ENCODE measurements at places on chromosomes 1 and 21. TPM values are rescaled to one million over a fixed set of nuclear protein-coding genes. Genes with fewer than 3 reads are reported as not detected.
A peak's percentile ranks its signal among the peaks of the same experiment; 100 is the strongest.

DNA sequence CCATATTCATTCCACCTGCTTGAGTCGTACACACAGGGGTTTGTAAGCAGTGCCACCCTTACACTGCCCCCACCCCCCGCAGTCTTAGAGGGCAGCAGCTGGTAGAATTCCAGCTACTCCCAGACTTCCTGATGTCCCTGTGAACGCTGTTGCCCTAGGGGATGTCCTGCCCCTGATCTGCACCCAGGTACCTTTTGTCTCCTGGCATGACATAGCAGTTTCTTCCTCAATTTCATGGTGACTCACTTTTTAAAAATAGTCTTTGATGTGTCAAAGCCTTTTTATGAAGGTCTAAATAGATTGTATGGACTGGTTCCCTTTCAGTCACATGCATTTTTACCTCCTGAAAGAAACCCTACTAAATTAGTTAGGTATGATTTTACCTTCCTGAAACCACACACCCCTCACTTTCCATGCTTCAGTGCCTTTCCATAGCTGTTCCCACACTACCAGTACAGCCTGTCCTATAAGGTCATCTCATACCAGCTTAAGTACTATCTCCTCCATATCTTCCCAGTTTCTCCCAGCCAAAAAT, 76.4 kb downstream of the ST3GAL3 start:
- no peak for DNase-seq

GRCh38 chr21:32790626-32791025, 19.1 kb upstream of the PAXBP1 start:
- DNase-seq: no peak

DNA sequence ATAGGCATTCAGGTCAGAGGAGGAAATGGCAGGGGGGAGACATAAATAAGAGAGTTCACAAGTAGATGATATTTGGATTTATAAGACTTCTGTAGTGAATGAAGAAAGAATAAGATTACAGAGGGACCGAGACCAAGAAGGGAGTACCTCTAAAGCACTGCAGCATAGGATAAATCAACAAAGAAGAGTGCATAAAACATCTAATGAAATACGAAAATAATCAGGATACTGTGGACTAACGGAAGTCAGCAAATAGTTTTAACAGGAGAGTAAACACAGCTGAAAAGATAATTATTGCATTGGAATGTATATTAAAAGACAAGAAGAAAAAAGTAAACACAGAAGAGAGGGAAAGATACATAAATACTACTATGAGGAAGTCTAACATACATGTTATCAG, 921.9 kb upstream of the PRMT6 start:
- no peak for DNase-seq

The SPATA17 gene
- total RNA-seq: not detected

The CCDC17 gene
- total RNA-seq: 2.6 TPM

DNA sequence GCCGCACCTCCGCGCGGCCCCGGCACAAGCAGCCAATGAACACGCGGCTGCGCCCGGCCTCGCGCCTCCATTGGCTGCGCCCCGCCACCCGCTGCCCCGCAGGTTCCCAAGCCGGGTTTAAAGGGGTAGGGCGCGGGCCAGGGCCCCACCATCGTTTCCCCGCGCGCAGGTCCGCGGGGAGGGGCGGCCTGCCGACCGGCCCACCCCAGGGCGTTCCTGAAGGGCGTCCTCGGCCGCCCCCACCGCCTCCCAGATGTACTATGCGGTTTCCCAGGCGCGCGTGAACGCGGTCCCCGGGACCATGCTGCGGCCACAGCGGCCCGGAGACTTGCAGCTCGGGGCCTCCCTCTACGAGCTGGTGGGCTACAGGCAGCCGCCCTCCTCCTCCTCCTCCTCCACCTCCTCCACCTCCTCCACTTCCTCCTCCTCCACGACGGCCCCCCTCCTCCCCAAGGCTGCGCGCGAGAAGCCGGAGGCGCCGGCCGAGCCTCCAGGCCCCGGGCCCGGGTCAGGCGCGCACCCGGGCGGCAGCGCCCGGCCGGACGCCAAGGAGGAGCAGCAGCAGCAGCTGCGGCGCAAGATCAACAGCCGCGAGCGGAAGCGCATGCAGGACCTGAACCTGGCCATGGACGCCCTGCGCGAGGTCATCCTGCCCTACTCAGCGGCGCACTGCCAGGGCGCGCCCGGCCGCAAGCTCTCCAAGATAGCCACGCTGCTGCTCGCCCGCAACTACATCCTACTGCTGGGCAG, at the start of gene OLIG1:
Gene OLIG1, plus strand, starts transcription at position 148 of the 750 bp plus-strand sequence. Its CDS starts 106 bp downstream, at position 254.
- no peak for DNase-seq

DNA sequence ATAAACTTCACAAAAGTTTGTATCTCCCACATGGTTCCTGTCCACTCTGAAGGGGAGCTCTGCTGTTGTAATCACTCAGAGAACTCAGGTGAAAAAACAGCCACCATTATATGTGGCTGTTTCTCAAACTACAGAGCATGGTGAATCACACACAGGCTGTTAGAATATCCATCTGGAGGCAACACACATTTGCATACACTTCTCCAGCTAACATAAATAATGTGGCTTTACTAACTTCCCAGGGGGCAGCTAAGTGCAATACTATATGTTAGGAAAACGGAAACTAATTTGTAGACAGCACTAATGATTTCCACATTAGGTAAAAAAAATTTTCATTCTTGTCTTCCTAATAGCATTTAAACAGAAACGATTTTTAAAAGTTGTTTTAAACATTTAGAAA, 49.3 kb downstream of the PTGFR start:
- DNase-seq: no peak

GRCh38 chr1:225735252-225736149, 42.1 kb upstream of the SRP9 start:
- DNase-seq: peak; percentile 84

DNA sequence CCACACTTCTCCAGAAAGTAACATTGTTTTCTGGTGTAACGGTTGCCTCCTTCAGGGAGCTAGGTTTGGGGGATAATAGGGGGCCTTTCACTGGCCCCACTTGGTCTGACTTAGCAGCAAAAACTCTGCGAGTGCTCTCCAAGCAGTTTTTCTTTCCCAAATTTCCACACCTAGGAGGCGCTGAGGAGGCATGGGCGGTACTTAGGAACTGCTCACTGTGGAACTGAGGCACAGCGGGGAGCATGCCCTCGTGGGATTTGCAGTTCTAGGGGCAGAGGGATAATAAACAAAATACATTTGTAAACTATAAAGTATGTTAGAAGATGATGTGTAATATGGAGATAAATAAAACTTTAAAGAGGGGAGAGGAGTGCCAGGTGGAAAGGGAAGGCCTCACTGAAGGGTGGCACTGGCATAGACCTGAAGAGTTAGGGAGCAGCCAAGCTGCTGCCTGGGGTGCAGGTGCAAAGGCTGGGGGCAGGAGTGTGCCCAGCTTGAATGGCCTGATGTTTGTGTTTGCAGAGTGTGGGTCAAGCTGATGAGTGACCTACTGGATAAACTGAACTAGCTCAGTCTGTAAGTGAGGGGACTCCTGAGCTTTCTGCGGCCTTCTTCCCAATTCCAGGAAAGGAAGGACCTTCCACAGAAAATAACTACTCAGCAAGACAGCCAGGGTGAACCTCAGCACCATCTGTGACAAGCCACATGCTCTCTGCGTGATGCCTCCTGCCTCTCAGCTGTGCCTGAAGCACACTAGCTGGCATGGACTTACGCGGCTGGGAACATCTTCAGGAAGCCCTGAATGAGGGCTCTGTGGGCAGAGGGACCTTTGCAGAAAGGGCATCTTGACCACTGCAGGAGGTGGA, 1.9 kb downstream of the EPHX1 start:
- DNase-seq: no peak

DNA sequence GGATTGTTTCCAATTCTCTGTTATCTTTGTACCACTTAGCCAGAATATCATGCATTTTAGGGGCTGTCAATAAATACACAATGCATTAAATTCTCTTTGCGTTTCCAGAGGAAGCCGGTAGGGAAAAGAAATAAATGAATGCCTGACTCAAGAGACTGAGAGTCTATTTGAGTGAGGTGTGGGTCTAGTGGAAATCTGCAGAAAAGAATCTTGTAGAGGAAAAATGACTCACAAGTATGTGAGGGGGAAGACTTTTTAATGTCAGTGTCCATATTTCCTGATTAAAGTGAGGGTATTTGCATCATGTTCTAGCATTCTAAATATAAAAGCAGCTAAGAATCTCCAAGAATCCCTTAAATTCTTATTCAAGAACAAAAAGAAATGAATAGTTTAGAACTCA, 271.1 kb downstream of the PTPRC start:
- no peak for DNase-seq

The SYT14 gene
- total RNA-seq: 0.28 TPM

The AMY1C gene
- total RNA-seq: not detected

The HAO2 gene
- total RNA-seq: not detected

The EIF3I gene
- 173 TPM for total RNA-seq

All from sigmoid colon (tissue), 7 donors.